ENCODE measurements at places on chromosomes 5 and 9. TPM values are rescaled to one million over a fixed set of nuclear protein-coding genes. Genes with fewer than 3 reads are reported as not detected.

- no peak for DNase-seq
These were observed 422.1 kb upstream of the PIK3R1 start for GRCh38 chr5:67793418-67793817.

TYRP1 gene
- total RNA-seq: not detected

C5orf52 gene
- total RNA-seq: not detected

DNA sequence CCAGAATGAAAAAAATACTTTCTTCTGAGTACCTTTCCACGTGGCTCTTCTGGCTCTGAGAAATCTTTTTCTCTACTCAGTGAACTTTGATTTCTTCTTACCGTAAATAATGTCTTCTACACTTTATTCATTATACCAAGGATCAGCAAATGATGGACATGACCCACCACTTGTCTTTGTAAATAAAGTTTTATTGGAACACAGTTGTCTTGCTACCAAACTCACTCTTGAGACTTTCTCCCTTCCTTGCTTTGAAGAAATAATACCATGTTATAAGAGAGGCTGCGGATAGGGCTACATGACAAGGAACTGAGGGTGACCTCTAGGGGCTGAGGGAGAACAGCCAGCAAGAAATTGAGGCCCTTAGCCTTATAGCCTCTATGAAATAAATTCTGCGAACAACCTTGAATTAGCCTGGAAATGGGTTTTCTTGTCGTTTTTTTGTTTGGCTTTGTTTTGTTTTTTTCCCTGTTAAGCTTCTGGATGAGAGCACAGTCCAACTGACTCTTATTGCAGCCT, 212.5 kb downstream of the COMMD10 start:
- no peak for DNase-seq

- no peak for DNase-seq
These were observed 106.3 kb downstream of the UGCG start for GRCh38 chr9:112002847-112003457.

DNA sequence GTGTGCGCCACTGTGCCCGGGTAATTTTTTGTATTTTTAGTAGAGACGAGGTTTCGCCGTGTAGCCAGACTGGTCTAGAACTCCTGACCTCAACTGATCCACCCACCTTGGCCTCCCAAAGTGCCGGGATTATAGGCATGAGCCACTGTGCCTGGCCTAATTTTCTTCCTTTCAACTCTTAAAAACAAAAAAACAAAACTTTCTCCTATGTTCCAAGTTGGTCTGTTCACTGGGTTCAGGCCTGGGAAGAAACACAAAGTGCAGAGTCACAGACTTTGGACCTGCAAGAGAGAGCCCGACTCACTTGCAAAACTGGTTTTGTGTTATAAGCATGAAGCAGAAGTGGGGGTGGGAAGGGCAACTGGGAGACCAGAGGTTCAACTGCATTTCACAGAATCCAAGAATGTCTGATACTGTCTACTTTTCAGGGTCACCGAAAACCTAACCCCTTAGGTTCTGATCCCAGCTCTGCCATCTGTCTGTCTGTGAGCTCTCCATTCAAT, 5.2 kb upstream of the HDHD3 start:
- DNase-seq: no peak

DNA sequence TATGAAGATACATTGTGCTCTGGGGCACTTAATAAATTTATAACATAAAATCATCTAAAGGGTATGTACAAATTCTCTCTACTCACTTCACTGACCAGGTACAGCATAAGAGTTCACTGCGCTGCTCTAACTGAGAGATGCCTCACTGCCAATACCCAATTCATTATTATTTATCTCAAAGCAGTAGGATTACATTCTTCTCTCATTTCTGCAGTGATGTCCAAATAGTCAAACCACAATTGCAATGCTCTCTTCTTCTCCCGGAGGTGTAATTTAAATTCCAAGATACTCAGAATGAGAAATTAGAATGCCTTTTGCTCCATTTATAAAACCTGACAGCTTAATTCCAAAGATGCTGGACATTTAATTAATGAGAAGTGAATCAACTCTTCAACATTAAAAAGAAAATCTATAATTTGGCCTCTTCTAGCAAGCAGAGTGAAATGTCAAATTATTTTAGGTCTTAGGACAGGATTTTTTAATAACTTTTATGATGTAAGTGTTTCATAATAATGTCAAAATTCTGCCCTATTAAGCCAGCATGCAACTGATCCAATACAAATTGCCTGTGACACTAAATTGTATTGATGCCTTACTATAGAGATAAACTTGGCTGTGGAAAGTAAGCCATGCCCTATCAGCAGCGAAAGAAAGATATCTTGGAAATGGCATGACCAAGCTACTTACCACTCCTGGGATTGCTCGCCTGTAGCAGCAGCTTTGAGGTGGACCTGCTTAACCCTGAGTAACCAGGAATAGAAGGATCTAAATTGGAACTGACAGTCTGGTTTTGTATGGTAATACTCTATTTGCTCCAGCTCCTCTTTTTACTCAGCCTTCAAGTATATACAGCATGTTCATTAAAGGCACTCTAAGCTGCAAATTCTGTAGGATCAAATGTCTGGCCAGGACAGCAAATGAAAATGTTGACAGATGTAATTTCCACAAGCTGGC, 374.2 kb upstream of the TYRP1 start:
- no peak for DNase-seq

GRCh38 chr5:124670722-124671184, 75.7 kb downstream of the ZNF608 start:
- no peak for DNase-seq

- DNase-seq: no peak
These were observed 15.0 kb downstream of the ICE1 start for GRCh38 chr5:5437227-5438172.

SLC6A18 gene
- not detected for total RNA-seq

GRCh38 chr5:16066320-16066719, 113.3 kb downstream of the MARCHF11 start:
- DNase-seq: no peak

SPAG8 gene
- total RNA-seq: 1.0 TPM
